Lower lobe of right lung (tissue), 2 donors: ENCODE measurements at places on chromosomes 4 and X. TPM values are rescaled to one million over a fixed set of nuclear protein-coding genes. Genes with fewer than 3 reads are reported as not detected.

GRCh38 chrX:72620550-72621145, 48.0 kb upstream of the HDAC8 start:
- H3K4me3 ChIP-seq: no peak overlapping the region
- peak; percentile 23 for DNase-seq
- H3K36me3 ChIP-seq: no peaks in the 10 kb centered on the region
- H3K27ac ChIP-seq: no peak overlapping the region

- no peaks in the 10 kb centered on the region for H3K4me1 ChIP-seq
- no peak for DNase-seq
- no peaks in the 10 kb centered on the region for H3K27me3 ChIP-seq
- H3K36me3 ChIP-seq: no peaks in the 10 kb centered on the region
Measured at GRCh38 chrX:79444694-79445210, 77.6 kb upstream of the ITM2A start.

- H3K27me3 ChIP-seq: no peaks in the 10 kb centered on the region
- H3K4me1 ChIP-seq: no peaks in the 10 kb centered on the region
- H3K36me3 ChIP-seq: no peaks in the 10 kb centered on the region
- no peak overlapping the region for H3K27ac ChIP-seq
Measured at GRCh38 chrX:113392355-113392754, 551.7 kb upstream of the AMOT start.

- H3K4me3 ChIP-seq: peak overlapping the region; percentile 59
- peak overlapping the region; percentile 73 for H3K27ac ChIP-seq
- H3K27me3 ChIP-seq: peaks cover 58% of the 10 kb centered on the region
- no peaks in the 10 kb centered on the region for H3K36me3 ChIP-seq
Measured at GRCh38 chr4:54231768-54232688, 2.9 kb downstream of the PDGFRA start.

DNA sequence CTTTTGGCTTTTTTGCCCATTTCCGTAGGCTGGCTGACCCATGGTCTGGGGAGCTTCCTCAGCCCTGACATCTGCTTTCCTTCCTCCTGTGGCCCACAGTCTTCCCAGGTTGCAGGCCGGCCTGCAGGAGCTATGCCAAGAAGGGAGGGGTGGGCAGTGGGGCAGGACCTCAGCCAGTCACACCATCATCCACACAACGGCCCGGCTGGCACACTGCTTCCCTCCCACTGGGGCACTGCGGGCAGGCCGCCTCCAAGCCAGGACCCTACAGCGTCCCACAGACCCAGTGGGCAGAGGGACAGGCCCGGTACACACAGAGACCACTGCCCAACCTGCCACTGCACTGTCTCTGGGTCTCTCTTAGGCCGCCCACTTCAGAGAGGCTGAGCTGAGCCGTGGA, 38.0 kb downstream of the CTBP1 start:
- no peak overlapping the region for H3K27ac ChIP-seq
- H3K27me3 ChIP-seq: no peaks in the 10 kb centered on the region
- no peak overlapping the region for H3K4me3 ChIP-seq

DNA sequence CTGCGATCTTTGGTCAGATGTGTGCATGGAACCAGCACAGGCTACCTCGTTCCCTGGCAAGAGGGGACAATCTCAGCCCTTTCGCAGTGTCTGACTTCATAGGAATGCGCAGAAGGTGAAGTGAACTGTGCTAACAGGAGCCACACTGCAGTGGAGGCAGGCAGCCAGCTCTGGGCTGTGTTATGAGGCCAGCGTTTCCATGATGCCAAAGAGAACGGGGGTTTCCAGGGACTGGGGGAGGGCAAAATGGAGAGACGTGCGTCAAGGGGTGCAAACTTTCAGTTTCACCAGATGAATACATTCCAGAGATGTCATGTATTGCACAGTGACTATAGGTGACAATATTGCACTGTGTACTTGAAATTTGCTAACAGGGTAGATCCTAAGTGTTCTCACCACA, 30.4 kb downstream of the CLDN34 start:
- no peaks in the 10 kb centered on the region for H3K4me1 ChIP-seq
- H3K4me3 ChIP-seq: no peak overlapping the region
- no peaks in the 10 kb centered on the region for H3K36me3 ChIP-seq
- H3K27ac ChIP-seq: no peak overlapping the region
- DNase-seq: no peak
- no peaks in the 10 kb centered on the region for H3K27me3 ChIP-seq

MAGED4 gene
- 3.2 TPM for total RNA-seq

- DNase-seq: no peak
- peaks cover 33% of the 10 kb centered on the region for H3K36me3 ChIP-seq
- H3K4me1 ChIP-seq: peaks cover 37% of the 10 kb centered on the region
Measured at GRCh38 chr4:88599298-88599697, 7.0 kb downstream of the HERC3 start.

ADAMTS3 gene
- total RNA-seq: 1.1 TPM

GRCh38 chrX:2430265-2430825, 70.4 kb downstream of the DHRSX start:
- no peak overlapping the region for H3K27ac ChIP-seq
- DNase-seq: peak; percentile 81
- no peaks in the 10 kb centered on the region for H3K4me1 ChIP-seq
- H3K27me3 ChIP-seq: no peaks in the 10 kb centered on the region
- peaks cover 7% of the 10 kb centered on the region for H3K36me3 ChIP-seq

DNA sequence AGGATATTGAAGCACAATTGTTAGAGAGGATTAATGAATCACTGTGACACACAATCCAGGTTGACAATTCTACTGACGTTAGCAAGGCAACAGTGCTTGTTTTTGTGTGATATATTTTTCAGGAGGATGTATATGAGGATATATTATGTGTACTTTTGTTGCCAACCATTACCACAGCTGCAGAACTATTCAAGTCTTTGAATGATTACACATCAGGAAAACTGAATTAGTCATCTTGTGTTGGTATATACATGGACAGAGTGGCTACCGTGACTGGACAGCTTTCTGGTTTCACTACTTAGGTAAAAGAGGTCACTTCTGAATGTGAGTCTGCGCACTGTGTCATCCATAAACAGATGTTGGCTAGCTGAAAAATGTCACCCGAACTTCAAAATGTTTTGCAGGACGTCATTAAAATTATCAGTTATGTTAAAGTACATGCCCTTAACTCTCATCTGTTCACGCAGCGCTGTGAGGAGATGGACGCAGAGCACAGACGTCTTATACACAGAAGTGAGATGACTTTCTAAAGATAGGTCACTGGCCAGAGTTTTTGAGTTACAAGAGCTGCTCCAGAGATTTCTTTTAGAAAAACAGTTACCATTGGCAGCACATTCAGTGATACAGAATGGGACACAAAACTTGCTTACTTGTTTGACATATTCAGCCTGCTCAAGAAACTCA, 69.0 kb downstream of the MRPL1 start:
- H3K36me3 ChIP-seq: peaks cover 13% of the 10 kb centered on the region
- no peaks in the 10 kb centered on the region for H3K4me1 ChIP-seq
- no peak overlapping the region for H3K4me3 ChIP-seq
- no peak for DNase-seq
- H3K27ac ChIP-seq: no peak overlapping the region
- no peaks in the 10 kb centered on the region for H3K27me3 ChIP-seq

DNA sequence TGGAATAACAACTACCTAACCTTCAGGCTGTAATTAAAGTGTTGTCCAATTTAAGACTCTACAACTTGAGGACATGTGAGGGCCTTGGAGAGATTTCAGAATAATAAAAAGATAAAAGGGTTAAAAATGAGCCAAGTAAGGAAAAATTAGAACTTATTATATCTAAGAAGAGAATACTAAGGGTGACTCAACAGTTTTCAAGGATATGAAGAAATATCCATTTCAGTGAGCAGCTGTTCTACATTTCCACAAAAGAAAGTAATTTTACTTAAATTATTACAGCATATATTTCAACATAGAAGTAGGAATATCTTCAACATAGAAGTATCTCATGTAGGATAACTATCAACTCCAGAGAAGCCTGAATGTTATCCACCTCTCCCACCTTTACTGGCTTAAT, 11.3 kb downstream of the SNX12 start:
- peaks cover 33% of the 10 kb centered on the region for H3K36me3 ChIP-seq
- no peaks in the 10 kb centered on the region for H3K27me3 ChIP-seq
- H3K4me1 ChIP-seq: no peaks in the 10 kb centered on the region

DNA sequence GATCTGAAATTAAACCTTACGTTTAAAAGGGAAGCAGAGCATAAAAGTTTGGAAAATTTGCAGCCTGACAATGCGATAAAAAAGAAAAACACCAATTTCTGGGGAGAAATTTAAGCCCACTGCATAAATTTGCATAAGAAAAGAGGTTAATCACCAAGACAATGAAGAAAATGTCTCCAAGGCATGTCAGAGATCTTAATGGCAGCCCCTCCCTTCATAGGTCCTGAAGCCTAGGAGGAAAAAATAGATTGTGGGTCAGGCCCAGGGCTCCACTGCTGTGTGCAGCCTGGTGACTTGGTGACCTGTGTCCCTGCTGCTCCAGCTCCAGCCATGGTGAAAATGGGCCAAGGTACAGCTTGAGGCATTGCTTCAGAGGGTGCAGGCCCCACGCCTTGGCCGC, 264.0 kb upstream of the CT83 start:
- H3K36me3 ChIP-seq: no peaks in the 10 kb centered on the region
- no peak overlapping the region for H3K27ac ChIP-seq
- H3K4me3 ChIP-seq: no peak overlapping the region
- no peak for DNase-seq
- no peaks in the 10 kb centered on the region for H3K4me1 ChIP-seq
